ENCODE measurements at places on chromosomes 12 and 14.

- DNase-seq = no peak
Measured at GRCh38 chr12:96497855-96498254, 8.5 kb downstream of the CFAP54 start.

GRCh38 chr12:116689979-116690744 lies 47.7 kb downstream of the SPRING1 start:
- DNase-seq = no peak

- no peak for DNase-seq
Measured at GRCh38 chr12:12474471-12474928, 88.2 kb downstream of the DUSP16 start.

DNA sequence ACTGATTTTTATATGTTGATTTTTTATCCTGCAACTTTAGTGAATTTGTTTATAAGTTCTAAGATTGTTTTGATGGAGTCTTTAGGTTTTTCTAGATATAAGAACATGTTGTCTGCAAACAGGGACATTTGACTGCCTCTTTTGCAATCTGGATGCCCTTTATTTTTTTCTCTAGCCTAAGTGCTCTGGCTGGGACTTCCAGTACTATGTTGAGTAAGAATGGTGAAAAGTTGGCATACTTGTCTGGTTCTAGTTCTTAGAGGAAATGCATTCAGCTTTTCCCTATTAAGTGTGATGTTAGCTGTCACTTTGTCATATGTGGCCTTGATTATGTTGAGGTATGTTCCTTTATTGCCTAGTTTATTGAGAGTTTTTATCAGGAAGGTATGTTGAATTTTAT lies 68.1 kb downstream of the ERC1 start:
- no peak for DNase-seq

- DNase-seq = no peak
Measured at GRCh38 chr12:30308010-30308717, 387.5 kb downstream of the IPO8 start.

DNA sequence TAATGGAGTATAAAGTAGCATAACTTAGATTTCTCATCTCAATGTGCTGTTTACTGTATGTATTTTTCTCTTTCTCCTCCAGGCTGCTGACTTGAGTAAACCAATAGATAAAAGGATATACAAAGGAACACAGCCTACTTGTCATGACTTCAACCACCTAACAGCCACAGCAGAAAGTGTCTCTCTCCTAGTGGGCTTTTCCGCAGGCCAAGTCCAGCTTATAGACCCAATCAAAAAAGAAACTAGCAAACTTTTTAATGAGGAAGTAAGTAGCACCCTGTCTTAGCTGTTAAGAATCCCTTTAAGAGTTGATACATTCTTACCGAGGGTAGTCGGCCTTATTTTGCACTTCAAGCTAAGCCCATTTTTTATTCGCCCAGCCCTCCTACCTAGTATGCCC lies 55.2 kb downstream of the WDR20 start:
- DNase-seq = no peak
